ENCODE measurements at places on chromosomes 5 and 9.

GRCh38 chr5:95384485-95385213 is 6.5 kb upstream of the FAM81B start:
- no peak for DNase-seq

DNA sequence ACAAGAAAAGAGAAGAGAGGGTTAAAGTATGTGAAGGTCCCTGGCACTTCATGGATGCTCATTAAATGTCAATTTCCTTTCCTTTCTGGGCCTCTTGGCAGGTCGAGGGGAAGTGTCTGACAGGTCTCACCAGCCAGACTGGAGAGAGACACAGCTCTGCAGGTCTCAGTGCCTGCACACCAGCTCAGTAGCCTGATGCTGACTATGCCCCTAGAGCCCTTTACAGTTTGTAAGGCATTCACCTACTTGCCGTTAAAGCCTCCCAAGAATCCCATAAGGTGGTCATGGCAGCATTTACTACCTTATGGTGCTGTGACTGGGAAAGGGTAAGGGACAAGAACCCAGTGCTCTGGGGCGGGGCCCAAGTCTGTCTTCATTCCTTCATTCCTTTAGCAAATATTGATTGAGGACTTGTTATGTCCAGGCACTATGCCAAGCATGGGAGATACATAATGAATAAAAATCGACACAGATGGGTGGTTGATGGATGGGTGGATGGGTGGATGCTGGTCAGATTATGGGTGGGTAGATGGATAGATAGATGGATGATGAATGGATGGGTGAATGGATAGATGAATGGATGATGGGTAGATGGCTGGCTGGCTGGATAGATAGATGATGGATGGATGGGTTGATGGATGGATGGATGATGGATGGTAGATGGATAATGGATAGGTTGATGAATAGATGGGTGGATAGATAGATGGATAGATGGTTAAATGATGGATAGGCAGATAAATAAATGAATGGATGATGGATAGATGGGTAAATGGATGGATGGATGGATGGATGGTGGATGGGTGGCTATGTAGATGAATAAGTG is 21.3 kb upstream of the KIF12 start:
- DNase-seq = no peak

GRCh38 chr5:136396886-136397285 is 31.5 kb upstream of the TRPC7 start:
- DNase-seq = no peak

GRCh38 chr9:126317513-126317912 is 9.1 kb upstream of the MVB12B start:
- DNase-seq = no peak
